ENCODE measurements at places on chromosomes 7 and 10.

DNA sequence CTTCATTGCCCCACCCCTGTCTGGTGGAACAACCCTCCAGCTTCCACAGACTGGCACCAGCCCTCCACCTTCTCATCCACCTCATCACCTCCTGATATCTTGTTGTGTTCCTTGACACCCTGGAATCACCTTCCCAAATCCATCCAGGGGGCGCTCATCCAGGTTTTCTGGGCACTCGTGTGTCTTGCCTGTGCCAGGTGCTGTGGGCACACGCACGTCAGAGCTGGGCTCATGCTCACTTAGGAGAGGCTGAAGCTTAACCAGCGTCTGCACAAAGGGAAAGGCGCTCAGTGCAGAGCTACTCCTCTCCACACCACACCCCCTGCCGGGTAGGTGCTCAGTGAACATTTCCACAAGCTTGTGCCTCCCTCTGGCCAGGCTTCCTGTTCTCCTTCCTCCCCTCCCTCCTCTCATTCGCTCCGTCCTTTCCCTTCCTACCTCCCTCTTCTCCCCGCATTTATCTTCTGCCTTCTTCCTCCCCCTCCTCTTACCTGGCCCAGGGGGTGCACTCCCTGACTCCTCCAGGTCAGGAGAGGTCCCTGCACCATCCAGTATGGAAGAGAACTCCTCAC is 4.8 kb downstream of the ADCYAP1R1 start:
- no peak for DNase-seq

DNA sequence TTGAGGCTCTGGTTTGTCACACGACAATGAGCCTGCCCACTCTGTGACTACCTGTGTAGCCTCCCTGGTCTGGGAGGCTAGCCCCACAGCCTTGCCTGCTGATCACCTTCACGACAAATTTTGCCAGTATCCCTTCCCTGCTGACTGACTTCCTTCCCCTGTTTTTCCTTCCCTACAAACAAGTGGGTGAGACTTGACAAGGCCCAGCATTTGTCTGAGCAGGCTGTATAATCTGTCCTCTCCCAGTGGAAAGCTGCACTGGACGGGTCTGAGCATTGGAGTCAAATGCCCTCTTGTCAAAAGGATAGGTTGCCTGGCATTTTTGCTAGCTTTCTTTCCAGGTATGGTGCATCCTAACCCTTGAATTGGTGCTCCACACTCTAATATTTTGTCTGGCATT is 1088.4 kb downstream of the KCNMA1 start:
- DNase-seq, result no peak

DNA sequence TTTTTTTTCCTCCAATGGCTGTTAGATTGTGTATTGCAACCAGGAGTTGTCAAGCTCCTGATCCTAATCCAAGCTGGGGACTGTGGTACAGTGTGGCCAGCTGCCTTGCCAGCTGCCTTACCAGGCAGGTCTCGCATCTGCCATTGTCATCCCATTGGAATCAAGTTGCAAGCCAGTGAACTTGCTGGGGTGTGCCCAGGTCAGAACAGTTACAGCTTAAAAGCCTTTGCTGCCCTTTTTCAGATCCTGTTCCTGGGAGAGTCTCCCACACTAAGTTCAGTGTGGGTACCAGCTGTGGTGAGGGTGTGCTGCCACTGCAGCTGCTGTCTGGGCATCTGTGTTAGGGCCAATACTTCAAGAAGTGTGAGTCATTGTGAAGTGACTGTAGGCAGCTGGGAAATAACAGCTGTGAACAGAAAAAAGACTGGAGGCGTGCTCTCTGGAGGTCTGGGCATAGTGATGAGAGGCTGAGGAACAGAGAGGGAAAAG is 72.8 kb downstream of the CCNY start:
- DNase-seq, result peak; percentile 83

DNA sequence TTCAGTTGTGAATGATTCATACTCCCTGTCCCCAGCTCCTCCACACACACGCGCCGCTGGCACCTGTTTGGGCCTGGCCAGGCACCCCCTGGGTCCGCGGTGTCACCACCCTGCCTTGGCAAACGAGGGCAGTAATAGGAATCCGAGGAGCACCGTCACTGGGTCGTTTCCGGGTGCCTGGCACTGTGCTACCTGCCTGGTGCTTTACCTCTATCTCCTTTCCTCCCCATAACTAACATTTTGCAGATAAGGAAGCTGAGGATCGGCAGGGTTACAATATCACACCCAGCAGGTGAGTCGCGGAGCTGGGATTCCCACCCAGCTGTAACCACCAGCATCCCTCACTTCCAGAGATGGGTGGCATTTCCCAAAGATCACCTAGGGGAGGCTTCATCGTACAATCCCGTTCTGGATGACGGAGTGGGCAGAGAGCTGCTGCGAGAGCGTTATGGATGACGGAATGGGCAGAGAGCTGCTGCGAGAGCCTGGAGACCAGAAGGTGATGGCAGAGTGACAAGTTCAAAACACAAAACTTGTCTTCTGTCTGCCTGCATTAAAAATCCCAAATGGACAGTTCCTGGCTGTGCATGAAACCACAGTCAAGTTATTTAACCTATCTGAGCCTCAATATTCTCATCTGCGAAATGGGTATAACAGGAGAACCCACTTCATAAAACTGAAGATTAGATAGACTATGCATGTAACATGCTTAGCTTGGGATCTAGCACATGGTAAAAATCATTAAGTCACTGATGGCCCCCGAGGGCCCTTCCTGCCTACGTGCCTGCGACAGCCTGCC is 1.1 kb upstream of the HSPA12A start:
- no peak for DNase-seq

- no peak for DNase-seq
Observed at GRCh38 chr10:43942096-43942850, 293.6 kb upstream of the ZNF32 start.

DNA sequence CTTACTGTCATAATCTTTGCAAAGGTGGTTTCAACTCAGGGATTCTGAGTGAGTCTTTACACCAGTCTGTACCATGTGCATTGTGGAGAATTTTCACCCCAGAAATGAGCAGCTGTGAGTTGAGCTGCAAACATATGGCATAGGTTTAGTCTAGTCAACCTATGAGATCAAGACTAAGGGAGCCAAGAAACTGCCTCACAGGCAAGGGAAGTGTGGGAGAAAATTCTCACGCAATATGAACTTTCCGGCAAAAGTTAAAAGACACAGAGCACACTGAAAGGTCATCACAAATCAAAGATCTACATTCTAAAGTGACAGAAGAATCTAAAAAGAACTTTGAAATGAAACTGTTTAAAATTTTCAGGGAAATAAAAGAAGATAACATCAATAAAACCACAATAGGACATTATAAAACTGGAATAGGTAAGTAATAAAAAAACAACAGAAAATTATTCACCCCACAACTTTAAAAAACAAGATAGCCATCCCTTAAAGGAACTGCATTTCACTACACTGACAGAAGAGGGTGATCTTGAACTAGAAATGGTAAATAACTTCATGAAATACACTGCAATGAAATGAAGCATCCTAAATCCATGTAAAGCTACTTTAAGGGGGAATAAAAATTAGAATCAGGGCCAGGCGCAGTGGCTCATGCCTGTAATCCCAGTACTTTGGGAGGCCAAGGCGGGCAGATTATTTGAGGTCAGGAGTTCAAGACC is 63.5 kb downstream of the LGI1 start:
- peak; percentile 55 for DNase-seq

DNA sequence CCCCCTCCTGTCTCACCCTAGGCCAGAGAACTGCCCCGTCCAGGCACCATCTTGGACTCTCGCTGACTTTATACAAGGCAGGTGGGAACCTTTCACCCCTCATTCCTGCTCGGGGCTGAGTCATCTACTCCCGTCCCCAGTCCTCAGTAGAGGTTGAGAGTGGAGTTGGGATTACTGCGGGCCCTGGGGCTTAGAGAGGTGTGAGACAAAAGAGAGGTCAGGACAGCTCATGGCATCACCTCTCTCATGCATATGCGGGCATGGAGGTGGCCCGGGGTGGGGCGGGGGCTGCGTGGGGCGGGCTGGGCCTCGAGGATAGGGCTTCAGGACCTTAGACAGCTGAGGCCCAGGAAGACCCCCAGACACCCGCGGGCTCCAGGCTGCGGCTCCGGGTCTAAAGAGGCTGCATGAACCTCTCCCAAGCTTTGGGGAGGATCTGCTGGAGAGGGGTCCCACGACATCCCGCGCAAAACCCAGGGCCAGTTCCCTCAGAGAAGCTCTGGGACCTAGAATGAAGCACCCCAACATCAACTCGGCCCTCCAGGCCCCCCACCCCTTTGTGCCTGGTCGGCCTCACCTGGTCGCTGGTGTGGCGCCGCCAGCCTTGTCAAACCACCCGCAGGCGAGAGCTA is 317 bp downstream of the PDZD7 start:
- peak; percentile 48 for DNase-seq

Data from EL (cell line).